Stimulated activated CD8-positive, alpha-beta memory T cell treated with anti-CD3 and anti-CD28 coated beads, Interleukin-12 subunit alpha, Interleukin-12 subunit beta, amount 100 ng/mL, for 4 hours (primary cell): ENCODE measurements at places on chromosomes 5 and 9.

DNA sequence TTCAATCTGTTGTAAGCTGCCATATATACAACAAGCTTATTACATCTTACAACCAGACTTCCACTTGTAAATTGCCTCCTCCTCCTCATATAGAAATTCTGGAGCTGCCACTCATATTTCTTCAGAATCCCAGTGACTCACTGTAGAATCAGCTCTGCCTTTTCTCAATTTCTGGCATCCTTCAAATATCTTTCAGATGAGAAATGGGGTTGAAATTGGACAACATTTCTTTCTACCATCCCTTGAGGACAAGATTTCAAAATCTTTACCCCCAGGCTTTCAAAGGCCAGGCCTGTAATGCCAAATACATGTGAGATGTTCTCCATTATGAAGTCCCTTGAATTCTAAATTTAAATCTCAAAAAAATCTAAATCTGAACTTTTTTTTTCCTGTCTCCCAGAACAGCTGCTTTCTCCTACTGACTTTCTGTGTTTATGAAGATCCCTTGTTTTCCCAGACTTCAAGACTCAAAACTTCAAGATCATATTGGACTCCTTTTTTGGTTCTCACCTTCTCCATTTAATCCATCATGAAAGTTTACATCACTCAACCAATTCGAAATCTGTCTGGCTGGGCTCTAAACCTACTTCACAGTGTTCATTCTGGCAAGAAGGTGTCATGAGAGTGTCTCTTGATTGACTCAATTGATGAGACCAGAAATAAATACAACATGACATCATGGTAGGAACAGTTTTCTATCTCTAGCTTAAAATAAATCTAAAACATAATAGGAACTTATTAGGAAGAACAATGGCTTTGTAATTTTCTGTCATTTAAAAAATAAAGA is 109.8 kb downstream of the HMHB1 start:
- DNase-seq: no peak

- DNase-seq: no peak
Observed at GRCh38 chr9:107464516-107464915, 25.1 kb downstream of the KLF4 start.

DNA sequence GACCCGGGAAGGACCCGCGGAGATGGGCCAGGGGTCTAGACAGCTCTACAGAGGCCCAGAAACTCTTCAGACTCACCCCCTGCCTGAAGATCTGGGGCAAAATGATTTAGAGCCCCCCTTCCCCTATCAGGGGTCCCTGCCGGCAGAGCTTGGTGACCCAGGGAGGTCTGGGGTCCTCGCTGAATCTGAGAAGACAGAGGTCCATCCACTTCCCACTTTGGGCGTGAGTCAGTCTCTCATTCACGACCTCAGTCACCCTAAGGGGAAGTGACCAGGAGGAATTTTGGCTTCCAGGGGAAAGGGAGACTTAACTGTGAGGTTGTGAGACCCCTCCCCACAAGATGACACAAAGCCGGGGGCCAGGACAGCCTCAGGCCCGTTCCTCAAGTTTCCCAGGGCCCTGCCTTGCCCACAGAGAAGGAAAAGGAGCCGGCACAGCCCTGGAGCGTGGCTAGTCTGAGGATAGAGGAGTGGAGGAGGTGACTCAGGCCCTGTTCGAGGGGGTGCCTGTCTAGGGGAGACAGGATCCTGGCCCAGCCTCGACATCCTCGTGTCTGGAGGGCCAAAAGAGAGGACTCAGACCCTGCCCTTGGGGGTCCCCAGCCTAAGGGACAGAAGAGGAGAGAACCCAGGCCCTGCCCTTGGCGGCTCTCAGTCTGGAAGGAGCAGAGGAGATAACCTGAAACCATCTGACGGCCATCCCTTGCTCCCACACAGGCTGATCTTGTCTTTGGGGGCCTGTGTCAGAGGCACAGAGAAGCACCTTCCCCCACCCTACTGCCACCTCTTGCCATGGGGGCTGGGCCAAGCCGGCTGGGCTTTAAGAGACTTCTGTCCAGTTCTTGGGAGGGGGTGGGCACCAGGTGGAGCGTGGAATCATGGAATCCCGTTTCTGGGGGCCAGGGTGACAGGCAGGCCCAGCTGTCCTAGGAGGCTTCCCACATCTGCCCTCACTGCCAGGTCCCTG is 889 bp downstream of the PDLIM4 start:
- no peak for DNase-seq

DNA sequence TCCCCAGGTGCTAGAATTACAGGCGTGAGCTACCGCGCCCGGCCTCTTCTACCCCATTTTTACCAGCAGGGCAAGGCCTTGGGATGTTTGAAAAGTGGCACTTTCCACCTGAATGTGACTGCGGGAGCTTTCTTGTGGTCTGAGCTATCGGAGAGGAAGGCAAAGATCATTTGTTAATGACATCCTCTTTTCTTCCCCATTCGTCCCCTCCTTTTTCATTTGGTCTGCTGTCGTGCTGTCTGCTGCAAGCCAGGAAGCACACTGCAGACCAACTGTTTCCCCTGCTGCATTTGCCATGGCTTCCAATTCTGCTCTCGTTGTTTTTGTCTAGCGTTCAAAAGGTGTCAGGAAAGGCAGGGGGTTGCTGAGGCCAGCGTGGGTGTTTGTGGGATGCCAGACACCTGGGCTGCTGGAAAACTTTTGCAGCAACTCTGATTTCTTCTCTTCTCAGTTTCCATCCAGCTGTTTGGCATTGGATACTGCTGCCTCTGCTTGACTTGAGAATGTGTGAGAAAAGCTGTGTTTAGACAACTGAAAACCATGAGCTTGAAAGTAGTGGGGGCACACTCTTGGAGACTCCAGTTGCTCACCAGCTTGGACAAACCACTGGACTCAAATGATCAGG is 196.4 kb upstream of the MSX2 start:
- no peak for DNase-seq

DNA sequence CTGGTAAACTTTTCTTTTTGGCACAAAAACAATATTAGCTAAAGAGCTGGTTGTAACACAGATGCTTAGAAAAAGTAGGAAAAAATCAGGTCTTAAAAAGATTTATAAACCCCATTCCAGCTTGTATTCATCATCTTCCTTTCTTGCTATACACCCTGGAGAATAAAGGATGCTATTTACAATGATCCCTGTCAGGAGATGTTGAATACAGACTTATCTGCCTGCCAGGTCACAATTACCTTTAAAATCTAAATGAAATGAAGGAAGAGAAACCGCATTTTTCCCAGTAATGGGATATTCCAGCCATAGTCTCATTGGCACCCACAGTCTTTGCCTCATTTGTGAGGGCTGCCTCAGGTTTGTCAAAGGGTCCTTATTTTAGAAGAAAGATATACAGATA is 394.1 kb upstream of the WWC1 start:
- no peak for DNase-seq

GRCh38 chr5:75199946-75200345 is 36.7 kb downstream of the ANKRD31 start:
- DNase-seq: no peak

- DNase-seq: no peak
Observed at GRCh38 chr9:35603506-35603985, 1.5 kb upstream of the TESK1 start.

DNA sequence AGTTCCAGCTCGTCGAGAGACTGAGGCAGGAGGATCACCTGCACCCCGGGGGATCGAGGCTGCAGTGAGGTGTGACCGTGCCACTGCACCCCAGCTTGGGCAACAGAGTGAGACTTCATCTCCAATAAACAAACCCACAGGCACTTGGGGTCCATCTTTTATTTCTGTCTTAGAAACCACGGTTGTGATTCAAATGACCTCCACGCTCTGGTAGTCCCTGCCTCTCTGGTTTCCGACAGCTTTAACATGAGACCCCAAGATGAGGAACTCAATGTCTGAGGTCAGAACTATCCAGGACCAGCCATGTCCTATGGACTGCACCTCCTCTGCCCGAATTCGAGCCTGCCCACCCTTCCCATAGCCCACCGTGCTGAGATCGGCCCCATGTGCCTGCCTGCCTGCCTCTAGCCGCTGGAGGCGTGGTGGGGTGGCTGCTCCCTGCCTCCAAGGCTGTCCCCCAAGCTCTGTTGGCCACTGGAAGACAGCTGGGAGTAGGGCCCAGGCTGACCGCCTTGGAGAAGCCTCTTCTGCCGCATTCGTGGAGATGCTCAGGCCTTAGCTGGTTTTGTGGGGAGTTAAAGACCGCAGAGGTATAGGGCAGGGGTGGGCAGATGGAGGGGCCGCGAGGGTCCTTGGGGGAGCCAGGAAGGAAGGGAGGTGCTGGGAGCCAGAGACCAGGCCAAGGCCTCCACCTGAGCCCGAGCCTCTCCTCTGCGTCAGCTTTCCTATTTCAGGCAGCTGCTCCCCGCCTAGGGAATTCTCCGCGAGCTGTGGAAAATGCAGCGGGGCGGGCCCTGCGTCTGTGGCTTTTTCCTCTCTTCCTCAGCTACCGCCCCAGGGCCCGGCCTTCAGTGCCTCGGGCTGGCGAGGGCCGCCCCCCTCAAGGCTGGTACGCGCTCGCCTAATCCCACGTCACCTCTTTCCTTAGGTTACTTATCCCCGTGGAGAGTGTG is 6.9 kb upstream of the WDR5 start:
- no peak for DNase-seq

GRCh38 chr9:13431222-13431536 is 151.7 kb upstream of the MPDZ start:
- no peak for DNase-seq

- no peak for DNase-seq
Observed at GRCh38 chr9:130904070-130905044, 7.7 kb upstream of the QRFP start.

DNA sequence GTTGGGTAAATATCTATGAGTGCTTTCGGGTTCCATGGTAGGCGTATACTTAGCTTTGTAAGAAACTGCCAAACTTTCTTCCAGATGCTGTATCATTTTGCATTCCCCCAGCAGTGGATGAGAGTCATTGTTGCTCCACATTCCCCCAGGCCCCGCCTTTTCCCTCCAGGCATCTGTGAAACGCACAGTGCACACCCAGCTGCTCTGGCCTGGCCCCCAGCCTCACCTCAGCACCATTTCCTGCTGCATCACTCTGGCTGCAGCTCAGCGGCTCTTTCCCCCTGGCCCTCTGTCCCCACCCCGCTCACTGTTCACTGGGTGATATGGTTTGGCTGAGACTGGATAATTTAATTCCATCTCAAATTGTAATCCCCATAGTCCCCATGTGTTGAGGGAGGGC is 76.6 kb upstream of the SPTLC1 start:
- no peak for DNase-seq
